ENCODE measurements at places on chromosomes 16 and 17.

DNA sequence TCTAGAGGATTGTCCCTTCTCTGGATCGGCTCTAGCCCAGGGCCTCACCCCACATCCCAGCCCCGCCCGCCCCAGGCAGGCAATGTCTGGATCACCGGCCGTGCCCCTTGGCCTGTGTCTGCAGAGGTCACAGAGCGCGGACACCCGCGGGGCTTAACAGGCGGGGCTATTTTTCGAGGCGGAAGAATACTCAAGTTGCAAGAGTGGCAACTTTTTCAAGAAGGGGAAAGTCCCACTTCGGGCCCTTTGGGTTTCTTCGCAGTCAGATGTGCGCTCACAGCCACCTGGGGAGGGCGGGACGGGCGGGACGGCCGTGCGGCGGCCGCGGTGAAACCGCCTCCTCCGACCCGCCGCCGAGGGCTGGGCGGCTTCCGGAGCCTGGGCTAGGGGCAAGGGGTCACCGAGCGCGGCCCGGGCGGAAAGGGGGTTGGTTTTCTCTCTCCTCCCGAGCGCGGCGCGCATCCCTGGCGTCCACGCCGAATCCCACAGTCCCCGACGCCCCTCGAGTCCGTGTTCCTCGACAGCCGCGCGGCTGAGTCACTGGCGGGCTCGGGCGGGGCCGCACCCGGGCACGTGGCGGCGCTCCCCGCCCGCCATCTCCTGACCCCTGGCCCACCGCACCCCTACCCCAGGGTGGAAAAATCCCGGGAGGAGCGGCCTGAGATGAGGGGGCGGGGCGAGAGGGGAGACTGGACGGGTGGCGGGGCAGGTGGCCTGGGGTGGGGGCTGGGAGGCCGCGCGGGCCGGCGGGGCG is 1.2 kb upstream of the PFN1 start:
- DNase-seq = no peak

GRCh38 chr17:7019367-7019766 is 3.5 kb upstream of the BCL6B start:
- no peak for DNase-seq

DNA sequence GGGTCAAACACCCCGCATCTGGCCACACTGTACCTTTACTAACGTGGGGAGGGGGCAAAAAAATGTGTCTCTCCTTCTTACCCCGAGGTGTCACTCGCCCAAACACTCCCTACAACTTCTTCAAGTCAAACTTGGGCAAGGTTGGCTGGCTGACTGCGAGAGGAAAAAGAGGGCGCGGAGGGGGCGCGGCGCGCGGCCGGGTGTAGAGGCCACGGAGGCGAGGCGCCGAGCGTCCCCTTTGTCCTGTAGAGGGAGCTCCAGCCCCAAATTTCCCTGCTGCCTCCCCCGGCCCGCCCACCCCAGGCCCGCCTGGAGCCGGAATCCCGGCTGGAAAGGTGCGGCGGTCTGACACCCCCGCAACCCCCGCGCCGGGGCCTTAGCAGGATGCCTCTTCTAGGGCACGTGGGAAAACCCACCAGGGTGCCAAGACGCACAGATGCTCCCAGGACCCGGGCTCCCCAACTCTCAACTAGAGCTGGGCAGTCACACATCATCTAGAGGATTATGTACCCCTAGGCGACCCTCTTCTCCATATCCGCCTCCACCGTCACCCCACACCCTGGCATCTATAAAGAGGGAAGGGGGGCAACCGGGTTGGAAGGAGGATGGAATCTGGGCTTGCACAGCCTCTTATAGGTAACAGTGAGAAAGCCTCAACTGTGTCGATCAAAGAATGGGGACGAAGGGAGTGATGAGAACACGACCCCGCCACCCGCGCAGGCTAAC is 4.2 kb downstream of the IRX3 start:
- no peak for DNase-seq

GRCh38 chr17:76088041-76088867 is 9.3 kb downstream of the ZACN start:
- DNase-seq = no peak

DNA sequence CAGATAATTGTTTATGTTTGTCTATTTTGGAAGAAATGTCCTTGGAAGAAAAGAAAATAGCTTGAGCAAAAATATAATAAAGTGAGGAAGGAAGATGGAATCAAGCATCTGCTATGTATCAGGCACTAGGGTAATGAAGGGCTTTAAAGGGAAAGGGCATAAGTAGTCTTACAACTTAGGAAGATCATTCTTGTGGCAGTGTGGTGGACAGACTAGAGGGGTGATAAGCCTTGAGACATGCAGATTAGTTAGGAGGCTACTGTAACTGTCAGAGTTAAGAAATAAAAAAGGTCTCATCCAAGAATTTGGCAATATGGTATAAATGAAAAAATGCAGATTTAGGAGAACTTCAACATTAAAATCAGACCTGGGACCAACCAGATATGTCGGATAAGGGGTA is 14.9 kb downstream of the FAM222B start:
- DNase-seq = no peak

GRCh38 chr16:88533381-88533917 is 36.8 kb upstream of the ZC3H18 start:
- DNase-seq = no peak

GRCh38 chr17:82791532-82791931 is 39.7 kb downstream of the TBCD start:
- no peak for DNase-seq

DNA sequence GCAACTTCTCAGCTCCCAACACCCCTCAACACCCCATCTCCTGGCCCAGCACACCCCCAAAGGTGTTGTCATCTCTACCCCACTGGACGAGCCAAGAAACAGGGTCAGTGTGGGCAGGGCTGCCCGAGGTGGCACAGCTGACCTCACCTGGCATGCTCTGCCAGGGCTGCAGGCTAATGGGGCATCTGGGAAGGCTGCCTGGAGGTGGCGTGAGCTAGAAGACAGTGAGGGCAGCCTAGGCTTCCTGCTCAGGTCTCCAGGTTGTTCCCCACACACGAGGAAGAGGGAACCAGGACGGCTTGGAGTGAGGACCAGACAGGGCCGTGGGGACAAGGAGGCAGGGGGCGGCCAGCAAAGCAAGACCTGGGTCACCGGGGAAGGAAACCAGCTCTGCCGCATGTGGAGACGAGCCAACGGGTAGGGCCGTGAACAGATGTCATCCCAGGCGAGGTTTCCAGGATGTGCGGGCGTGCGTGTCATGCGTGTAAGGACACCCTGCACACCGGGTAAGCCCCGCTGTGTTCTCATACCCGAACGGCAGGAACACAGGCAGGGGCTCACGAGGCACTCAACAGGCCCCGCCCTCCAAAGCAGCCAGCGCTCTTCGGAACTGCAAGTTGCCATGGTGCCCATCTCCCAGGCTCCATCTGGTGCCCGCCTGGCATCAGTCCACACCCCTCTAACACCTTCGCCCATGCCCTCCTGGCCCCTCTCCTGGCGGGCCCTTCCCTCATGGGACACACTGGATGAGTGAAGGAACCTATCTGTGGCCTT is 29.6 kb upstream of the PVALEF start:
- no peak for DNase-seq

GRCh38 chr16:76885776-76886537 is 305.0 kb upstream of the MON1B start:
- DNase-seq = no peak

- no peak for DNase-seq
Measured at GRCh38 chr17:57629470-57629869, 115.6 kb downstream of the CCDC182 start.

DNA sequence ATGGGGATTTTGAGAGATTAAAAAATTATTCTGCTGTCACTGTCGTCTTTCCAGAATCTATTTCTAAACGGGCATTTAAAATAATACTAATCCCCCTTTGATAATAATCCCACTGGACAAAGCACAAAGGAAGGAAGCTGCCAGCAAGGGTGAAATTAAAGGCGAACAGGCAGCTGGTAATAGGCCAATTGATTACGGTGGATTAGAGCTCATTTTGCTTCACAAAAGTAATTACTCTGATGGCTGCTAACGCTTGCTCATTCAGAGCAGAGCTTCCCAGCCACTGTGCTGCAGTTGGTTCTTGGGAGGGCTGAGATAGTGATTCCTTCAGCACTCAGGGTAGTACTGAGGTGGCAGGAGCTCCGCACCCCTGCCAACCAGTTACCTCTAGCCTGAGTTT is 205.7 kb downstream of the SNX29 start:
- no peak for DNase-seq

GRCh38 chr17:15921640-15922039 is 23.3 kb upstream of the ADORA2B start:
- no peak for DNase-seq

DNA sequence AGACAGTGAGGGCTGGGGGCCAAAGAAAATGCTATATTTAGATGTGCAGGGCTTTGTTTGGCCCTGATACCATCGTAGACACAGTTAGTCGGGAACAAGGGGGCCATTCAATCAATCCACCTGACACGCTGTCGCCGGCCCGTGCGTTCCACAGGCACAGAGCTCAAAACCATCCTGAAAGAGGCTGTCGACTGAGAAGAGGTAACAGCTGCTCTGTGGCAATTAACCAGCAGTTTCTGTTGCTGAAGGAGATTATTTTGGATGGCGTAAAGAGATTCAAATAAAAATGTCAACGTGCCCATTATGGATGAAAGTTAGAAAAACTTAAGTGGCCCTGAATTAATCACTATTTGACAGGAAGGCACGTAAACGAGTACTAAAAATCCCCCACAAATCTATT is 276.2 kb upstream of the IRX5 start:
- DNase-seq = no peak

DNA sequence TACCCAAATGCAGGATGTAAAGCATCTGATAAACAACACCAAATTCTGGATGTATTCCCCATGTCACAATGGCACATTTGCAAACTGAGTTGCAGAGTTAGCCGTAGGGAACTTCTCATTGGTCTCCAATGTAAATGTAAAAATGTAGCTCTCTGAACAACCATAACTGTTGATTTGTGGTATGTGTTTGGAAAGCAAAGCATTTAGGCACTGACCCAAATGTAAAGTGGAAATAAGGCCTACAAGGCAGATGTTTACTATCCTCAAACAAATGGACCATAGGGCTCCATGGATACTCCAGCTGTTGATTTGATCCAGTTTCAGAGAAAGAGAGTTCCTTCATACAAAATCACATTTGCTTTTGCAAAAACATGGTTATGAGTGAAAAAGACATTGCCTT is 223.0 kb upstream of the ELAC2 start:
- DNase-seq = no peak

- DNase-seq = peak; percentile 8
Measured at GRCh38 chr17:35731239-35731916, at the start of gene RASL10B. Gene RASL10B (plus strand): TSS chr17:35731639. CDS start chr17:35735185, 3,546 bp downstream.

- DNase-seq = no peak
Measured at GRCh38 chr17:50725769-50726655, 6.6 kb downstream of the LUC7L3 start.
